NCI-H1092 (cell line): ENCODE measurements at places on chromosomes 12 and 14.

DNA sequence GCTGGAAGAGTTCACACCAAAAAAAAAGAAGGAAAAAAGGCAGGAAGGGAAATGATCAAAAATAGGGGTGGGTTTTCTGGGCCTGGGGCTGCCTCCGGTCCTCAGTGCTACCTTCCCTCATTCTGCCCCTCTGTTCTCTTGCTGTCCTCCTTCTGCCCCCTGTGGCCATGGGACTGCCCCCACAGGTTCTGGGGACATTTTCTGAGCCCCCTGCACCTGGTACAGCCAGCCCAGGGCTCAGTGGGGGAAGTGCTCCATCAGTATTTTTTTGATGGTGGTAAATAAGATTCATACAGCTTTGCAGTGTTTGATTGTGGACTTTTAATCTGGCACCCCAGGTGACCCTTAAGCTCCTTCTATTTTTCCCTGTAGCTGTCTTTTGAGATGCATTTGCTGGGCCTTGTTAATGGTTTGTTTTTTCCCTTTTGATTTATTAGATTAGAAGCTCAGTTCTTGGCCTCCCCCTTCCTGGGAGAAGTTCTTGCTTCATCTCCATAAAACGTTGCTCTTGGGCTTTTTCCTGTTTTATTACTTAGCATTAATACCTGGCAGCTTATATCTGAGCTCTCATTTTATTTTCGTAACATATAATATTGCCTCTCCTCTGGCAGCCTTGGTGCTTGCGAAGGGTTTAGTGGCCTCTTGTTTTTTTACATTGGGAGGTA is 43.1 kb downstream of the CHST11 start:
- no peak for DNase-seq

DNA sequence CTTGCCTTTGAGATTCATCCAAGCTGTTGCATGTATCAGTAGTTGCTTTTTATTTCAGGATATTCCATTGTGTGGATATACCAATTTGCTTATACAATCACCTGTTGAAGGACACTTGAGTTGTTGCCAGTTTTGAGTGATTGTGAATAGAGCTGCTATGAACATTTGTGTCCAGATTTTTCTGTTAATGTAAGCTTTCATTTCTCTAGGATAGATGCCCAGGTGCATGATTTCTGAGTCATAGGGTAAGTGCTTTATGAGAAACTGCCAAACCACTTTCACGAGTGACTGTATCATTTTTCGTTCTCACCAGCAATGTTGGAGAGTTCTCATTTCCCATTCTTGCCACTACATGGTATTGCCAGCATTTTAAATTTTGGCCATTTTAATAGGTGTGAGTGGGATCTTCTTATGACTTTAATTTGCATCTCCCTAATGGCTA is 434.6 kb upstream of the RGS6 start:
- DNase-seq, result peak; percentile 32

DNA sequence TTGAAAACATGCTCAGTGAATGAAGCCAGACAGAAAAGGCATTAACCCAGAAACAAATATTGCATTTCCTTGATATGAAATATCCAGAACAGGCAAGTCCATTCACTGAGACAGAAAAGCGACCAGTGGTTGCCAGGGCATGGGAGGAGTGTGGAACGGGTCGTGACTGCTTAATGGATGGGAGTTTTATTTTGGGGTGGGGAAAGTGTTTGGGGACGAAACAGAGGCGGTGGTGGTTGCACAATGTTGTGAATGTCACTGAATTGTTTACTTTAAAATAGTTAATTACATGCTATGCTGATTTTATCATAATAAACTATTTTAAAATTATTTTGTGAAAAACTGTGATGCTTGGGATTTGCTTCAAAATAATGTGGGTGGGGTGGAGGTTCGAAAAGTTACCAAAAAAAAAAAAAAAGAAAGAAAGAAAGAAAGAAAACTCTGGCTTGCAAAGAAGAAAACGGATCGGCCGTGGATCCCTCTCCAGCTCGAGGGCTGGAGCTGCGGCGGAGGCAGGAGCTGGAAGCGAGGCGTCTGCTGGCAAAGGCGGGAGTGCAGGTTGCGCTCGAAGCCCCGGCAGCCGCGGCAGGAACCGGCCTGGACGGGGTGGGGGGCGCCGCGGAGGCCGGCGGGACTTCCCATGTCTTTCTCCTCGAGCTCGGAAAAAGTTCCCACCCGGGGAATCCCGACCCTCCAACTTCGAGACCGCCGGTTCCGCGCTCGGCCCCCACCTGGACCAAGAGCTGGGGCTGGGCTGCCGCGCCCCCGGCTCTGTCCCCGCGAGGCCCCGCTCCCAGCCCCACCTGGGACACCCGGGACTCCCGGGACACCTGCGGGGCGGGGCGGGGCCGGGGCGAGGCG is 524 bp upstream of the P2RX2 start:
- no peak for DNase-seq

DNA sequence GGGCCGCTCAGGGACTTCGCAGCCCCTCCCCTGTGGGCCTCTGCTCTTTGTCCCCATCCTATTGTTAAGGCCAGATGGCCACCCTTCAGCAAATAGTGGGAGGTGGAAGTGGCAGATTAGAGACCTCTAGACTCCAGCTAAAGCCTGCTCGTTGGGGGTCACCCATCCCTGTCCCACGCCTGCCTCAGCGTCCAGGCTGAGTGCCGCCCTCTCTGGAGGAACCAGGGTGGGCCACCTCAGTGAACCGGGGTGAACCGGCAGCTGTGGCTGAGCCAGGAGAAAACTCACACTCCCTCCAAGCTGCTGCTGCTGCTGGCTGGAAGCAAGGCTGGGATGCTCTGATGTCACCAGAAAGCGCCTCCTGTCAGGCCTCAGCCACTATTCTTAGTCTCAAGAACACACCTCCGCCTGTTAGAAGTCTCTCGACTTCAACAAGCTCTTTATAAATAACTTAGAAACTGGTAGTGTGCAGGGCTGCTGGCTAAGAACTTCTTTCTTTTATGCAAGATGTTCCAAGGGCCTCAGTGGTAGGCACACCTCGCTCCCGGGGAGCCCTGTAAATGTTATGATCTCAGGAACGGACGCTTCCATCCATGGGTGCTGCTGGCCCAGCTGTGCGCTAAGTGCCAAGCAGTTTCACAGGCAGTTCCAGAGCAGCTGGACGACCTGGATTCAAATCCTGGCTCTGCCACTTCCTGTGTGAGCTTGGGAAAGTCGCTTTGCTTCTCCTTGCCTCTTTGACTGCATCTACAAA is 19.8 kb upstream of the TESC start:
- no peak for DNase-seq

- DNase-seq, result no peak
Measured at GRCh38 chr14:71194251-71194650, 287.0 kb downstream of the PCNX1 start.

DNA sequence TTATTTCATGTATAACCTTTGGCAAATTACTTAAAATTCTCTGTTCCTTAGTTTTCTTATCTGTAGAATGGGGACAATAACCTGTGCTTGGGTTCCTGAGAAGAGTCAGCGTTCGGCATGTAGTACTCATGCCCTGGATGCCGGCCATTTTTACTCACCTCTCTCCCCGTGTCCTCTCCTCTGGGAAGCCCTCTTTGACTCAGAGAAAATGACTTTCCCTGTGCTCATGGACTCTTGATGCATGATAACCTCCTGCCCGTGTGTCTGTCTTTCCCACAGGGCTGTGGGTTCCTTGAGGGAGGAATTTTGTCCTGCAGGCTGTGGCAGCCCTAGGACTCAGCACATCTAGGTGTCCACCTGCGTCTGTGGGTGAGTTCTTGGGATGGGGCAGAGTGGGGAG is 5.8 kb upstream of the C1RL start:
- DNase-seq, result no peak

- DNase-seq, result no peak
Measured at GRCh38 chr12:58026897-58027891, 85.8 kb downstream of the ATP23 start.

GRCh38 chr14:68794130-68794850 is 1.4 kb upstream of the ZFP36L1 start:
- no peak for DNase-seq

DNA sequence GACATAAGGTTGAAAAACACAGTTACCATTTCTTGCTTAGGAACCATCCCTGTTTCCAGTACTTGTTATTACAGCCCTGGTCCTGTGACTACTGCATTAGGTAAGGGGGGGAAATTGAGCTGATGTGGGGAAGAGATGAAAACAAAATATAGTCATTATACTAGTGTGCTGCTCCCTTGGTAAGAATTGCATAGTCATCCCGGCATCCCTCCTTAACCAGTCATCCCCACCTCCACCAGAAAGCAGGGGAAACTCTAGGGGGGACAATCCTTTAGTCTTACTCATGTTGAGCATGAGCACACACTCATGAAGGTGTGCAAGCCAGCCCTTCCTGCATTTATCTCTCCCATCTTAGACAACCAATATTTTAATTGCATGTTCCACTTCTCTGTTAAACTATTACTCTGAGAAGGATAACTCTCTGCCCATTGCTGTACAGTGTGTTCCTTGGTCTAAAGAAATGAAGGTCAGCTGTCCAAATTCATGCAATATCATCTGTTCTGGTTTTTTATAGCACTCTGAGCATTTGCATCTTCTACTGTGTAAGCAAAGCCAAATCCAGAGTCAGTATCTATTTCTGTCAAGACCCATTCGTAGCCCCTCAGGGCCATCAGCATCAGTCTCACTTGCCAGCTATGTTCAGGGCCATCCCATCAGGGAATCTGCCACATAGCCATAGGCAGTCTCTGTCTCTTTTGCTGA is 46.8 kb downstream of the TMEM30B start:
- no peak for DNase-seq

GRCh38 chr12:12358528-12358927 is 1.6 kb downstream of the BORCS5 start:
- no peak for DNase-seq

DNA sequence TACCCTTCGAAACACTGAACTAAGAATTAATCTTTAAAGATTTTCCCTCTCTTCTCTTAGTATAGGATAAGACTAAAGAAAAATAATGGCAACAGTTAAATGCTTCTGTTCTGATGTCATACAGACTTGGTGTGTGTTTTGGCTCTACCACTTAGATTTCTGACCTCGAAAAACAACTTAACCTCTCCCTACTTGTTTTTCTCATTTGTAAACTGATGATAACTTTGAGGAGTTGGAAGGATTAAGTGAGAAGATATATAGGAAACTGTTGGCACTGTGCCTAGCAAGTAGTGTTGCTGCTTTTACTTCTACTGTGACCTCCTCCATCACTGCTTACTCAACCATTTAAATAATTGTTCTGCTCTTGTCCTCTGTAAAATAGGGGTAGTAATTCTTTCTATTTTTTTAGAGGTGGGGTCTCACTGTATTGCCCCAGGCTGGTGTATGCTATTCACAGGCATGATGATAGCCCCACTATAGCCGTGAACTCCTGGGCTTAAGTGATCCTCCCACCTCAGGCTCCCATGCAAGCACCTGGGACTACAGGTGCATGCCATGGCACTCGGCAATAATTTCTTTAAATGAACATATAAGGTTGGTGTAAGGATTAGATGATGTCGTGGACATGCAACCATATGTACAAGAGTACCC is 22.4 kb downstream of the PALS1 start:
- DNase-seq, result no peak

- DNase-seq, result no peak
Measured at GRCh38 chr14:32310876-32311275, 18.2 kb upstream of the AKAP6 start.

DNA sequence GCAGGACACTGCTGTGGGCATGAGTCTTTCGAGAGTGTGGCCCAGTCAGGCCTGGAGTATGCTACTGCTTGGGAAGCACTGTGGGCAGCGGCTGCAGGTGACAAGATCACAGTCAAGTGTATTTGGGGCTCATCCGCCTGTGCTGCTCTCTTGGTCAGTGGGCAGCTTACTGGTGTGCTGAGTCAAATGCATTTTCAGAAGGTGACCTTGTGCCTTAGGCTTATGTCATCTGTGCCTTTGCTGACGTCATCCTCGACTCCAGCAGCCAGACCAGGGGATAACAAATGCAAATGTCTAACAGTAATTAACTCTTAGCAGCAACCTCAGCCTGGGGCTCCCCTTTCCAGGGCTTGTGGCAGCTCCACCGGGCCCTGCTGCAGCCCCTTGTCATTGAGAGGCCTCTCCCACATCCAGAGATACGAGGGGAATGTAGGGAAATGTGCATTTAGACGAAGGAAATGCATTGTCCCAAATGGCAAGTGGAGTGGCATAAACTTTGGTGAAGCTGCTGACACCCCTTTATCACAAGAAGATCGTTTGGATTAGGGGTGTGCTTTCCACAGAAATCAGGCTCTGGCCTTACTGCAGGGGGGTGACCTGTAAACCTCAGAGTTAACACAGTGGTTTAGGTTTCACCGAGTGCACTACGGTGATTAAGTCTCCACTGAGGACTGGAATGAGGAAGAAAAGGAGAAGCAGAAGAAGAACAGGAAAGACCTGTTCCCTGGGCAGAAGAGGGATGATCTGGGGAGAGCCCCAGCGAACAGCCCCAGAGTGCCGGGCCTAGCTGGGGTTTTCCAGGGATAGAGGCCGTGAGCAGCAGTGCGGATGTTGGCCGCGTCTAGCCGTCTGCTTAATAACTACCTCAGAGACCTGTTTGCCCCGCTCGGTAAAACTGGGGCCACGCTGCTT is 39.7 kb downstream of the PSMA6 start:
- DNase-seq, result no peak

DNA sequence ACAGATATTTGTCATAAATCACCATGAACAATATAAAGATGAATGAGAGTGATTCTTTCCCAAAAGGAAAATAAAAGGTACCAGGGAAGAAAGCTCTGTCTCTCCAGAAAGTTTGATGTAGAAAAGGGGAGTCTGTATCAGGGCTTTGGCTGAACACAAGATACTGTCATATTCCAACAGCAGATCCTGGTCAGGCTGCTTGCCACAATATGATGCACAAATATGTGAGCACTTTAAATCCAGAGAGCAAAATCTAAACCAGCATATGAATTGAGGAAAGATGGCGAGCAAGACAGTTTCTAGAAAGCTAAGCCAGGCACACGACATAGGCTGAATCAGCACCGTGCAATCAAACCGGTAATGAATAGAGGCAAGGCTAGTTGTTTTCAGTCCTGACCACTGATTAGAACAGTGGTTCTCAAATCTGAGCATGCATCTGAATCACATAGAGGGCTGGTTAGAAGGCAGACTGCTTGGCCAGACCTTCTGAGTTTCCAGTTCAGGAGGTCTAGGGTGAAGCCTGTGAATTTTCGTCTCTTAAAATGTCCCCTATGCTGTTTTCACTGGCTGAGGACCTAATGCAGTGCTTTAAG is 60.7 kb downstream of the PLCZ1 start:
- DNase-seq, result no peak

GRCh38 chr12:59593761-59594160 is 2.1 kb upstream of the SLC16A7 start:
- no peak for DNase-seq
